Body of pancreas (tissue), 4 donors: ENCODE measurements at places on chromosomes 6 and 20.

DNA sequence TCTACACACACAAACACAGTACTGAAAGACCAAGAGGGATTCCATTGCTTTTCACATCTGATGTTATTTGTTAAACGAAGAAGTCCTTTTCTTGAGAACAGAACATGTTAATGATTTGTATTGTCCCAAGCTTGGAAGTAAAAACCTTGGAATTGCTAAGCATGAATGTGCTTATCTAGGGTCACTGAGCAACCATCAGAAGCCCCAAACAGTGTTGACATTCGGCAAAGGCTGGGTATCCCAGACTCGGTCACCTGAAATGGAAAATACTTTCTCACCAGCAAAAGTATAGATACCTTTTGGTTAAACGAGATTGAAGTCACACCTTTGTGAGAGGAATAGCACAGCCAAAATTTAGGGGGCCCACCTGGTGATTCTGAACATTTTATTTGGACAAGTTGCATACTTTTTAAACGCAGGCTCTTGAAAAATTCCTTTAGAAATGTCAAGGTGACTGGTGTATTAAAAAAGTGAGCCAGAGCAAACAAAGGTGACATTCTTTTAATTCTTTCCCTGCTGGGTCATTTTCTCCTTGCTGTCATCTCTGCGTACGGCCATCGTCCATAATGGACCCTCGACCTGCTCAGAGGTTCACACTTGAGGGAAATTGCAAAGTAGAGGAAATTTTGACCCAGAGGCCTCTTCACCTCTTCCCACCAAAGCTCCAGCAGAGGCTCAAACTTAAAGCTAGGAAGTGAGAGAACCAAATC lies 95.8 kb upstream of the FOXA2 start:
- DNase-seq, result no peak

DNA sequence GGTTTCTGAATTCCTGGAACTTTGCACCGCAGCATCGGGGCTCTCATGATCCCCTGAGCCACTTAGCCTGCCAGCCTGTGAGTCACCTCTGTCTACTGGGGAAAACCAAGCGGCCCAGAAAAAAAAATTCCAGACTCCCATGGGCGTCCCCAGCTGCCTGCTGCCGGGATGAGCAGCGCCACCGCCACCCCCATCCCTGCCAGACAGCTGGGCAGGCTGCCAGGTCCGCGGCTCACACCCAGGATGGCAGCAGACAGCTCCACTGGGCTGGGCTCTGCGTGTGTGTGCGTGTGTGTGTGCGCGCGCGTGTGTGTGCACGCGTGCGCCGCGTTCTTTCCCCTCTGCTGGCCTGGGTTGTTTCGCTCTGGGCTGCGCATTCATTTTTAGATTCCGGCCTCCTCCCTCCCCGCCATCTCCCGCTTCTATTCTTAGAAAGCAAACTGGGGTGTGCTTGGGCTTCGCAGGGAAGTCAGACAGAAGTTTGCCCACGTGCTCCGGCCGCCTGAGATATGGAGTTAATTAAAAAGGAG lies 38.9 kb upstream of the PMEPA1 start:
- DNase-seq, result peak; percentile 77

- peak; percentile 88 for DNase-seq
These were observed 580 bp upstream of the SYCP2 start for GRCh38 chr20:59933849-59934585.

DNA sequence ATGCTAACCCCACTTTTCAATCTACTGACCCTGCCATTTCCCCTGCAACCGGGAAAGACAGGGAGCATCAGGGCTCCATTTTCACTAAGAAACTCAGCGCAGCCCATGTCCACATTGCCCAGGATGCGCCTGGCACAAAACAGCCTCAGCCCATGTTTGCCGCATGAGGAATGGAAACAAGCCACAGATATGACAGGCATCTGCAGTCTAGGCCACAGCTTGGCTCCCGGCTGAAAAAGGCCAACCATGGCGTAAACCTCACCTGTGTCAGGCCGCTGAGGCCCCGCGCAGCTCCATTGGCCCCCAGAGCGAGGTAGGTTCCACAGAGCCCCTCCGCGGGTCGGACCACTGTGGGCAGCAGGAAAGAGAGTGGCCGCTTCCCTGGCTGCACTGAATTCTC lies 21.7 kb downstream of the GGT7 start:
- no peak for DNase-seq

- DNase-seq, result no peak
These were observed 2.5 kb downstream of the GTF2H5 start for GRCh38 chr6:158170656-158171081.

DNA sequence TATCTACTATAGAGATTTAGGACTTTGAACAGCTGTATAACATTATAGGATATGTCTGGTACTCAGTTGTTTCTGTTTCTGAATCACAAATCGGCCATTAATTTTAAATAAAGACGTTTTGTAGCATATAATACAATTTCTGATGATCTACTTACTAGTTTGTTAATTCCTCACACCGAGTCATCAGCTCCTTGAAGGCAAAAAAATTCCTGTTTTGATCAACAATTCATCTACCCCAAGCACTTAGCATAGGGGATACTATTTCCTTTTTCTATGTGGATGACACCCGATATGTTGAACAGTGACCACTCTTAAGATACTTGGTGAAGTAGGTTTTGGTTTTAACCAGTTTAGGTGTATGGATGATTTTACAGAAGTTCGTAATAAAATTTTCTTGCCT lies 107.3 kb downstream of the NCOA3 start:
- no peak for DNase-seq

- DNase-seq, result no peak
These were observed 683.0 kb upstream of the ADGRB3 start for GRCh38 chr6:67952121-67952520.

GRCh38 chr6:36938536-36938935 lies 16.0 kb upstream of the PI16 start:
- no peak for DNase-seq

- DNase-seq, result no peak
These were observed 3.1 kb downstream of the FYN start for GRCh38 chr6:111870051-111870741.

DNA sequence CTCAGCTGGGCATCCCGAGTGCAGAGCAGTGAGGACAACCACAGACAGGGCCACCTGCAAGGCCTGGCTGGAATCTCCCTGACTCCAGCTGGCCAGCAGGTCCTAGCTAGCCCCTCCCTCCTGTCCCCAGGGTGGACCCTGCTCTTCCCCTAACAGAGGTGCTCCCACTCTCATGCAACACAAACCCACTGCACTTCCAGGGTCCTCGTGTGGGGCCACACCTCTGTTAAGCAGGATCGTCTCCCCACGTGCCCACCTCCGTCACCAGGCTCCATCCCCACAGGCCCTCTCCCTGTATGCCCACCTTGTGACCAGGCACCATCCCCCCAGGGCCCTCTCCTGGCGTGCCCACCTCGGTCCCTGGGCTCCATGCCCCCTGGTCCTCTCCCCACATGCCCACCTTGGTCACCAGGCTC lies 17.3 kb downstream of the TAF4 start:
- DNase-seq, result no peak

- DNase-seq, result no peak
These were observed 9.0 kb upstream of the TREM2 start for GRCh38 chr6:41171908-41172307.

- DNase-seq, result no peak
These were observed 5.9 kb downstream of the KCNS1 start for GRCh38 chr20:45094864-45095574.

DNA sequence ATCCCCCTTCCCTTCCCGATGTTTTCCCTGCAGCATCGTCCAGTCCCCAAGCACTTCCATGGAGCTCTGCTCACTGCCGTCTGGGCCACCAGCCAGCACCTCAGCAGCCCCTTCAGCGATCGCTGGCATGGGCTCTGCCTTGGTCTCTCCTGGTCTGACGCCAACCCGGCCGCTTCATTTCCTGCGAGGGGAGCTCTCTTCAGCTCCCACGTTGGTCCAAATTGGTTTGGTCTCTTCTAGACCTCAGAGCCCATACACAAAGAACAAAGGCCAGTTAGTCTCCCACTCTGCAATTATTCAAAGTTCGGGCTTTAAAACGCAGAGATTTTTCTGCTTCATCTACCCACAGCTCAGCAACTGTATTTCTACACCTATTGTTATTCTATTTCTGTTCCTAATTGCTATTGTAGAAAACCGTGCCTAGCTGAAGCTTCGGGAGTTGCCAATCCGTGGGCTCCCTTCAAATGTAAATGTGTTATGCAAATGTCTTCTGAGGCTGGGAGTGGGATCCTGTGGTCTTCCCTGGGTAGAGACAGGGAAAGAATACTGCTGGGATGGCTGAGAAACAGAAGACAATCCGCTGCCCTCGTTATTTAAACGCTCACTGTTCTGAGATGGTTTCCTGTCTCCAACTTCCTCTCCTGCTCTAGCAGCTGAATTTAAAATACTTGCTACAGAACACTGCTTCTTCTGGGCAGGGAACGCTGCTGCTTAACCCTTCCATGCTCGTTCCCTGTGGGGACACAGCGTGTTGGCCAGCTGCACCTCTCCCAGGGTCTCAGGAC lies 154.2 kb upstream of the QKI start:
- no peak for DNase-seq

DNA sequence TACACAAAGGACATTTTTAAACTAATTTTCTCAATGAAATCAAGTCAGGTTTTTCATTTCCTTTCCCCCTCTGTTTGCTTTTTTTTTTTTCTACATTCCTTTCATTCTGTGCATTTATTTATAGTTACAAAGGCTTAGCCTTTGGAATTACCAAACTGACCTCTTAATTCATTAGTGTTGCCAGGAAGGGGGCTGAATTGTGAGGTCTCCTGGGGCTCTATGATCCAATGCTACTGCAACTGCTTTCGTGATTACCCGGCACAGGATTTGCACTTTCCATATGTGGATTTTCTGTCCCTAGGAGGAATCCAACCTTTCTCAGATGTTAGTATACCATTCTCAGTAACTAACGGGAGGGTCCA lies 35.3 kb downstream of the NEDD9 start:
- DNase-seq, result no peak

DNA sequence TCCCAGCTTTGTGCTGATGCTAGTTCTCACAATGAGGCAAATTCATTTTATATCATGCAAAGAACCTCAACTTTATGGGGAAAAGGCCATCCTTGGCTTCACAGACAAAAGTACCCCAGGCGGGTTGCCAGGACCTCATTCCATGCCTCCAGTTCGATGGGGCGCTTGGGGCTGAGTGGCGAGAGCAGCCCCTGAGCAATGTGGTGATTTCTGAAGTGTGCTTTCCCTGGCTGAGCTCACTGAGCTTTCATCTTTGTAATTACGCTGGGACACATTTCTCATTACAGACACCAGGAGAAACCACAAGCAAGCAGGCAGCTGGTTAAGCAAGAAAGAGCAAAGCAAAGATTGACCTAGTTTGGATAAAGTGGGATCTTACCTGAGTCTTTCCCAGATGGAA lies 301.5 kb upstream of the CDH4 start:
- DNase-seq, result no peak

GRCh38 chr6:146071781-146072180 lies 42.9 kb downstream of the GRM1 start:
- DNase-seq, result no peak

DNA sequence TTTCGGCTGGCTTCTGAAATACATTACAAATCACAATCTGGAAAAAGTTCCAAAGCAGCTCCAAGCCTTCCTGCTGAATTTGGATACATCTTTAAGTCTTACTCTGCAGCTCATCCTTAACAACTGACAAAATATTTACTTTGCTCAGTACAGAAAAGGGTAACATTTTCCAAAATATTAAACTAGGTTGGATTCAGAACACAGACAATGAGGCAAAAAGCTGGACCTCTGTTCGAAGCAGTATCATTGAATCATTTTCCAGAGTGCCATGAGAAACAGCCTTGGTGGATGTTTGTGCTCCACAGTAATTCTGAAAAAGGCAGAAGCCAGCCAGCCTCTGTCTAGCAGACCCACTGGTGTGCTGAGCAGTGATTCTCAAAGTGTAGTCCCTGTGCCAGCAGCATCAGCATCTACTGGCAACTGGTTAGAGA lies 162.1 kb downstream of the AIG1 start:
- no peak for DNase-seq

GRCh38 chr20:49352751-49353150 lies 74.9 kb upstream of the ZNFX1 start:
- DNase-seq, result no peak

DNA sequence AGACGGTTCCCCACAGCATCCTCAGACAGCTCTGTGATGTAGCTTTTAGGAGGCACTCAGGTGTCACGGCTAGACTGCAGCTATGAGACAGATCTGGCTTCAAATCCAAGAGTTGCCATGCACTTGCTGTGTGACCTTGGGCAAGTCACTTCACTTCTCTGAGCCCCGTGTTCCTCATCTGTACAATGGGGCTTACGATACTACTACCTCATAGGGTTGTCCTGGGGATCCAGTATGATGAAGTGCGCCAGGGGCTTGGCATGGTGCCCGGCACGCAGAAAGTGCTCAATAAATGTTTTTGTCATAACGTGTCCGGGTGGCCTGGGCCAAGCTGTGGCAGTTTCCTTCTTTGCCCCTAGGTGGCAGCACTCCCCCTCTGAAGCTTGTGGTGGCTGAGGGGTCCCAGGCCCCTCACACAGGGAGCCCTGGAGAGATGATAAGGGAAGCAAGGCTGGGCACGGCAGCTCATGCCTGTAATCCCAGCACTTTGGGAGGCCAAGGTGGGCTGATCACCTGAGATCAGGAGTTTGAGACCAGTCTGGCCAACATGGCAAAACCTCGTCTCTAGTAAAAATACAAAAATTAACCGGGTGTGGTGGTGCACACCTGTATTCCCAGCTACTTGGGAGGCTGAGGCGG lies 19.1 kb upstream of the CHMP4B start:
- DNase-seq, result peak; percentile 51

DNA sequence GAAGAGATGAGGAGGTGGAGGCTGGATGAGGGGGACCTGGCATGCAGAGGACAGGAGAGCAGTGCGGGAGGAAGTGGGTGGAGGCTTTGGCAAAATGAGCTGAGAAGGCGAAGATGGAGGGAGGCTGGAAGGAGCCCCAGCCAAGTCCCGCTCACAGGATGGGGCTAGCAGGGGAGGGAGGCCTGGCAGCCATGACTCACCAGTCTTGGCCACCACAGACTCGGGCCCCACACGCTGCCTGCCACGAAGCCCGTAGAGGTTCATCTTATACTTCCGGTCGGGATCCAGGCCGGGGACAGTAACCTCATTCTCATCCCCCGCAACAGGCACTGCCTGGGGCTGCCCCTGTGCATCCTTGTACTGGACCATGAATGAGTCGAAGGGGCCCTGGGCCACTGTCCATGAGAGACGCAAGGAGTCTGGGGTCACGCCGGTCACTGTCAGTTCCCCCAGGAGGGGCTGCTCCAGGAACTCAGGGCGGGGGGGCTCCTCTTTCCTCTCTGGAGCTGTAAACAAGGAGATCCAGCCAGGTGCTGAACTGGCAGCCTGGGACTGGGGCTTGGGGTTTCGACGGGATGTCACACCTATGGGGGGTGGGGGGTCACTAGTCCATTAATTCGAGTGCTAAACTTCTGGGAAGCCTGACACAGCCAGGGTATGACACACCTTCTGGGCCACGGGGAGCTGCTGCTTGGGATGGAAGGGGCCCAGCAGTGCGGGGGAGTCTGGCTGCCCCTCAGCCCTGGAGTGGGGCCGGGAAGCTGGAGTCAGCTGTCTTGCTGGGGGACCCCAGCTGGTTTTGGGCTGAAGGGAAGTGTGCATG lies 27.8 kb downstream of the TNXB start:
- peak; percentile 30 for DNase-seq

- DNase-seq, result no peak
These were observed 8.7 kb downstream of the TRIM38 start for GRCh38 chr6:25971187-25971821.
